ENCODE measurements at places on chromosomes 6 and 20. TPM values are rescaled to one million over a fixed set of nuclear protein-coding genes. Genes with fewer than 3 reads are reported as not detected.

Gene CALHM4
- total RNA-seq, result not detected

Gene BTNL2
- not detected for total RNA-seq

Gene TASP1
- total RNA-seq, result 10.7 TPM

Gene EPB41L2
- 9.5 TPM for total RNA-seq

Gene CDSN
- total RNA-seq, result not detected

Gene LINC00237
- not detected for total RNA-seq

Gene RBBP8NL
- total RNA-seq, result not detected

Gene CD93
- total RNA-seq, result 1.1 TPM

Gene UNC5CL
- total RNA-seq, result 2.9 TPM

Gene TMEM217
- total RNA-seq, result 0.41 TPM

Gene TMEM74B
- total RNA-seq, result 0.17 TPM

Gene GCLC
- 8.9 TPM for total RNA-seq

Gene RGS17
- total RNA-seq, result not detected

Gene KCNK15
- not detected for total RNA-seq

Gene NFATC2
- 33.2 TPM for total RNA-seq

Gene C6orf58
- total RNA-seq, result not detected

Gene LAMP5
- not detected for total RNA-seq

Gene TSBP1
- not detected for total RNA-seq

Gene TMC2
- not detected for total RNA-seq

Gene SYTL3
- total RNA-seq, result 41.2 TPM

Gene C2
- total RNA-seq, result 2.3 TPM

Gene ESF1
- total RNA-seq, result 7.1 TPM

Gene EMILIN3
- total RNA-seq, result 0.22 TPM

Gene PRSS16
- 0.98 TPM for total RNA-seq

Gene KLC4
- 39.6 TPM for total RNA-seq

Gene AURKA
- 0.25 TPM for total RNA-seq

Gene HCRTR2
- total RNA-seq, result not detected

Gene LY6G6D
- not detected for total RNA-seq

Gene HTR1B
- total RNA-seq, result not detected

Gene TREM2
- not detected for total RNA-seq

Gene CAP2
- not detected for total RNA-seq

Gene LPA
- total RNA-seq, result not detected

Measured in CD4-positive, alpha-beta T cell (primary cell).